Sigmoid colon (tissue), 7 donors: ENCODE measurements at places on chromosomes 13 and 19. TPM values are rescaled to one million over a fixed set of nuclear protein-coding genes. Genes with fewer than 3 reads are reported as not detected.

DNA sequence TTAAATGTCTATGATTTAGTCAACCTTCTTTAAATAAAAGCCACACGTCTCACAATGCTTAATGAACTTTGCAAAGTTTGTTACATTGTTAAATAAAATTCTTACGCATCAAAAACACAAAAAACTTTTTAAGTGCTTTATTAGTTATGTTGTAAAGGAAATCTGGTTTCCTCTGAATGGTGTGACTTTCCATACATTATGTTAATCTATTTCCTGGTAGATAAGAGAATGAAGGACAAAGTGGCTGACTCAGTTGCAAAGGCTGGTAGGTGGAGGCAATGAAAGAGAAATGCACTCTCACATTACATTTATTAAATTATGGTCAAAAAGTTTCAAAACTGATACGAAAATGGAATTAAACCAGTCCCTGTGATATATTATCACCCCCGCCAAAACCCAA lies 15.9 kb downstream of the KLF12 start:
- H3K4me3 ChIP-seq, result no peak overlapping the region
- no peaks in the 10 kb centered on the region for H3K4me1 ChIP-seq
- no peak for DNase-seq
- no peaks in the 10 kb centered on the region for H3K36me3 ChIP-seq

The SYNGR4 gene
- not detected for total RNA-seq

GRCh38 chr19:46845959-46846459 lies 4.6 kb downstream of the AP2S1 start:
- H3K36me3 ChIP-seq, result peaks cover 28% of the 10 kb centered on the region
- peak; percentile 59 for DNase-seq
- no peaks in the 10 kb centered on the region for H3K27me3 ChIP-seq
- peak overlapping the region; percentile 97 for H3K27ac ChIP-seq
- H3K4me3 ChIP-seq, result no peak overlapping the region
- H3K4me1 ChIP-seq, result peaks cover 49% of the 10 kb centered on the region

GRCh38 chr13:113749967-113750366 lies 9.1 kb upstream of the TMEM255B start:
- no peak overlapping the region for H3K27ac ChIP-seq
- H3K4me3 ChIP-seq, result no peak overlapping the region
- no peaks in the 10 kb centered on the region for H3K27me3 ChIP-seq
- no peak for DNase-seq

GRCh38 chr13:112697756-112698655 lies 8.2 kb downstream of the ATP11A start:
- no peak overlapping the region for H3K27ac ChIP-seq
- no peaks in the 10 kb centered on the region for H3K27me3 ChIP-seq
- no peaks in the 10 kb centered on the region for H3K36me3 ChIP-seq
- peaks cover 19% of the 10 kb centered on the region for H3K4me1 ChIP-seq

The TBXA2R gene
- total RNA-seq, result 0.82 TPM

GRCh38 chr19:11050323-11051114 lies 38.7 kb upstream of the LDLR start:
- no peaks in the 10 kb centered on the region for H3K4me1 ChIP-seq
- no peak for DNase-seq
- H3K27me3 ChIP-seq, result no peaks in the 10 kb centered on the region

The CLEC17A gene
- total RNA-seq, result not detected

GRCh38 chr13:29362849-29363604 lies 232.5 kb downstream of the SLC7A1 start:
- no peaks in the 10 kb centered on the region for H3K36me3 ChIP-seq
- no peak overlapping the region for H3K27ac ChIP-seq
- no peaks in the 10 kb centered on the region for H3K4me1 ChIP-seq
